ENCODE measurements at places on chromosomes 1 and 21.

GRCh38 chr1:98210064-98210463 lies 289.2 kb upstream of the DPYD start:
- no peak for DNase-seq

DNA sequence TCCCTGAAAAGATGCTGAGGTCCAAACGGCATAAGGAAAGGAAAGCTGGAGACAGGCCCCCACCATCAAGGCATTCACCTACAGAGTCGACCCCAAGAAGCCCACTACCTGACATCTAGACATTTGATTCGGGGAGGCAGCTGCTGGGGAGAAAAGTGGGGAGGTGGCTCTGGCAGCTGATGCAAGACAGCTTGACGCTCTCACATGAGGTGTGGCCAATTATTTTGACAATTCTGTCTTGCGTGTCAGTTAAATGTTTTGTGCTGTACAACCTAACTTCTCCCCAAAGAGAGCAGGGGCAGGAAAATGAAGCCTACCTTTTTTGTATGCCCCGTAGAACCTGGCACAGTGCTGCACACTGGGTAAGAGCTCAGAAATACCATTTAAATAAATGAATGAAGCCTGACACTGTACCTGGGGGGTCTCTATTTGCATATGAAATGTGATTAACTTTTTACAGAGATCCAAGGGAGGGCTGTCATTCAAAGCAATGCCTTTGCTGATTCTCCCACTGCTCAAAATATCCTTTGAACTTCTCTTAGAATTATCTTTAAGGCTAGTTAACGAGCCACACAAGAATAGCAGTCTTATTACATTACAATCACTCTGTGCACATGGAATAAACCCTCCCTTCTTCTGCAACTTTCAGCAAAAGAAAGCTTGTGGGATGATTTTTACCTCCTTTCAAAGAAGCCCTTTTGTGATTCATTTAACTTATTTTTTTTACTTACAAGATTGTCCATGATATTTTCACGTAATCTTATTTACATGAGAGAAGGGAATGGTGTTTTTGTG lies 163.2 kb downstream of the TNR start:
- no peak for DNase-seq

DNA sequence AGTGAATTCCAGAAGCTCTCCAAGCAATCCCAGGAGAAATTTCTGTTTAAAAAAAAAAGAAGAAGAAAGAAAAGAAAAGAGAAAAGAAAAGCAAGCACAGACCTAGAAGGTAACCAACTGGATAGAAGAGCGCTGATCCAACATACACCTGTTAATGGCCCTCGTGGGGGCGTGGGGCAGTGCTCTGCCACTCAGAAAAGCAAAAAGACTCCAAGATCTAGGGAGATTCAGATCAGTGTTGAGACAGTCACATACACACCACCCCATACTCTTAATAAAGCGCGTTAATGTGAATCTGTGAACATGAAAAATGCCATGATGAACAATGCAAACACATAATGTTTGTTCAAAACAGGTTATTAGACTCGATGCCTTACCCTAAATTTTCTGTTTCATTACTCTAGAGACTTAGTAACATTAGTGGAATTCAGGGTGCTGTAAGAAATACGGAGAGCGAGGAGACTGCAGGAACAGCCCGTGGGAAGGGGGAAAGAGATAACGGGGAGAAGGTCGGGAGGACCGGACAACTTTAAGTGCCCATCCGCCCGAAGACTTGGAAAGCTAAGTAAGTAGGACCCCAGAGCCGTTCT lies 406 bp downstream of the NME7 start:
- DNase-seq, result no peak

GRCh38 chr1:207828485-207829158 lies 76.8 kb downstream of the CD46 start:
- no peak for DNase-seq

GRCh38 chr1:199954699-199955098 lies 72.8 kb upstream of the NR5A2 start:
- no peak for DNase-seq

DNA sequence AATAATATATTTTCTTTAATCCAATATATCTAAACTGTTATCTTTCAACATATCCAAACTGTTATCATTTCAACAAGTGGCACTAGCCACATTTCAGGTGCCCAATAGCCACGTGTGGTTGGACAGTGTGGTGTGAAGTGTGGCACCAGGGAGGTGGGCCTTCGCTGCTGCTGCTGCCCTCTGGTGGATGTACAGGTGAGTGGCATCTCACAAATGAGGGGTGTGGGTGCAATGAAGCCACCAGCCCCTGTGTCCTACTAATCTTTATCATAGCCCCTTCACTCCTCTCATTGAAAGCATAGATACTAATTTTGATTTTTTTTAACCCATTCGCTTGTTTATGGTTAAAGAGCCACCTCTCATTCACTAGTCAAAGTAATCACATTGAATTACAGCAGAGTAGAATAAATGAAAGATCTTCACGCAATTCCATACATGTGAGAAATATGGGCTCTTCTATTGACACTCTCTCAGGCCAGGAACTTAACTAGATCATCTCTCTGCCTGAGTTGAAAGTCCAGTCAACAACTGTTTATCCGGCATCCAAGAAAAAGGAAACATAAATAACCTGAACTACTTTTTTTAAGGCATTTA lies 499.2 kb downstream of the OMA1 start:
- DNase-seq, result no peak

GRCh38 chr1:61520401-61520800 lies 204.5 kb downstream of the TM2D1 start:
- no peak for DNase-seq

DNA sequence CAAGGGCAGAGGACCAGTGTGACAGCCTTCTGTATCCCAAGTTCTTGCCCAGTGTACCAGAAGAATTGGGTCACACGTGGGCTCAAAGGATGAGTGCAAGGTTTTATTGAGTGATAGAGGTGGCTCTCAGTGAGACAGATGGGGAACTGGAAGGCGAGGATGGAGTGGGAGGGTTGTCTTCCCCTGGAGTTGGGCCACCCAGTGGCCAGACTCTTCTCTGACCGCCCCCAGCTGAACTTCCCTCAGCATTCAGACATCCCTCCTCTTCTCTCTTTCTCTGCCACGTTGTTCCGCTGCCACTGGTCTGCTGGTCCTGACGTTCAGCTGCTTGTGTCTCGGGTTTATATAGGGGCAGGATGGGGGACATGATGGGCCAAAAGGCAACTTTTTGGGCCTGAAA lies 150.1 kb upstream of the IVNS1ABP start:
- no peak for DNase-seq

- no peak for DNase-seq
These were observed 29.1 kb downstream of the C1orf198 start for GRCh38 chr1:230839173-230839572.

- DNase-seq, result no peak
These were observed 44.0 kb upstream of the DIPK1A start for GRCh38 chr1:93005252-93005598.

- DNase-seq, result no peak
These were observed 28.3 kb upstream of the PKN2 start for GRCh38 chr1:88655685-88656299.

GRCh38 chr1:83997631-83998030 lies 1.3 kb downstream of the TTLL7 start:
- no peak for DNase-seq

DNA sequence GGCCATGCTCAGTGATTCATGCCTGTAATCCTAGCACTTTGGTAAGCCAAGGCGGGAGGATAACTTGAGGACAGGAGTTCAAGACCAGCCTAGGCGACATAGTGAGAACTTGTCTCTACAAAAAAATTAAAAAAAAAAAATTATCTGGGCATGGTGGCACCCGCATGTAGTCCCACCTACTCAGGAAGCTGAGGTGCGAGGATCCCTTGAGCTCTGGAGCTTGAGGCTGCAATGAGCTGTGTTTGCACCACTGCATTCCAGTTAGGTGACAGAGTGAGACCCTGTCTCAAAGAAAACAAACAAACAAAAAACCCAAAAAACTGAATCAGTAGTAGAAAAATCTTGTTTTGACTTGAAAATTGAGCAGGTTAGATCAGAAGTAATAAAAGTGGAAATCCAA lies 67.1 kb upstream of the IPO9 start:
- no peak for DNase-seq

GRCh38 chr1:59005491-59006288 lies 221.8 kb upstream of the JUN start:
- no peak for DNase-seq

DNA sequence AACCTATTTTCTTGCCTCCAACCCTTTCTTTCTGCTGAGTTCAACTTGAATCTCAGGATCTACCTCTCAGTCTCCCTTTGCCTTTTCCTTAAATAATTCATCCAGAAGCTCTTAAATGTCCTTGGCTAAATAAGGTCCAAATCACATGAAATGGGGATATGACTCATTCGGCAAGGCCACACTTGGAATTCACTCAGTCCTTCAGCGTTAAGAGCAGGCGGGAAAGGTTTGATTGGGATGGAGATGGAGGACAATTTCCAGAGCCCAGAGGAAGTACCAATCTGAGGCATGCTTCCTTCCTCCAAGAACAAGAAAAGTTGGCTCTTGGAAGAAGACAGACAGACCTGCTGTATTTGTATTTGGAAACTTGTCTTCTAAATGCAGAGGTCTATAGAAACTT lies 128.5 kb downstream of the PROX1 start:
- no peak for DNase-seq

DNA sequence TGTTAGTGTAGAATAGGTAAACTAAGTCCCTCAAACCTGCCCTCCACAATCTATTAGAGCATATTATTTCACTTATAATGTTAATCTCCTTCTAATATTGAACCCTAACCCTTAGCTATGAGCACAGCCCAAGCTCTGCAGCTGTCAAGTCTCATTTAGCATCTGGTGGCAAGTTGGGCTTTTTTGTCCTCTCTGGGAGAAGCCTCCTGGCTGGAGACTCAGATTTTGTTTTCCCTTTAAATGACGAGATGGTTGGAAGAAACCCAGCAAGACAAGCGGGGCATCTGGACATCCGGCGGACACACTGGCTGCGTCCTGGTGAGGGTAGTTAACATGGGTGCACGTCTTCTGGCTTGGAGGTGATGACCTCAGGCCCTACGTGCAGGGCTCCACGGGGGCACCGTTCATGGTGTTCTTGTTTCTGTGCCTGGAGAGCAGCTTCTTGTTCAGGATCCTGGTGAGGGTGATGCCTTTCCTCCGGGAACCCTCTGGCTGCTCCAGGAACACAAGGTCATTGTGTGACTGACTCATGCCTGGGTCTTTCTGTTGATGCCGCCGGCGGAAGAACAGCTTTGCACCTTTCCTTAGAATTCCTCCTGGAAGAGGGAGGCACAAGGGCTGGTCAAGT lies 9.7 kb upstream of the PRDM15 start:
- no peak for DNase-seq

- DNase-seq, result no peak
These were observed 10.0 kb upstream of the RAB7B start for GRCh38 chr1:206013026-206013795.

GRCh38 chr1:41740630-41741239 lies 178.0 kb downstream of the HIVEP3 start:
- DNase-seq, result no peak

GRCh38 chr1:118185084-118185832 lies at the start of gene SPAG17:
Gene SPAG17 (minus strand): TSS chr1:118185228. CDS start chr1:118185157, 71 bp downstream.
- DNase-seq, result no peak

- DNase-seq, result no peak
These were observed 4.2 kb upstream of the CCT8 start for GRCh38 chr21:29077651-29078090.

DNA sequence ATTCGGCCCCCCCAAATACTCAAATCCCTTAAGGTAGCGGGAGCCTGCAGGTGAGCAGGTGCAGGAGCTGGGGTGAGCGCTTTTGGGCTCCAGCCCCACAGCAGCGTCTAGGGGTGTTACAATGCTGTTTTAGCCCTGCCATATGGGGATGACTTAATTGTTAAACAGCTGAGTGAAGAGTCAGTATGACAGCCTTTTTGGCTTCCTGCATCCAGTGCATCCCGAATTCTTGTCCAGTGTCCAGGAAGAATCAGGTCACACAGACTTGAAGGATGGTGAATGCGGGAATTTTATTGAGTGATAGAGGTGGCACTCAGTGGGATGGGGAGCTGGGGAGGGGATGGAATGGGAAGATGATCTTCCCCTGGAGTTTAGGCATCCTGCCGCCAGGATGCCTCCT lies 30.4 kb upstream of the HHAT start:
- DNase-seq, result no peak

DNA sequence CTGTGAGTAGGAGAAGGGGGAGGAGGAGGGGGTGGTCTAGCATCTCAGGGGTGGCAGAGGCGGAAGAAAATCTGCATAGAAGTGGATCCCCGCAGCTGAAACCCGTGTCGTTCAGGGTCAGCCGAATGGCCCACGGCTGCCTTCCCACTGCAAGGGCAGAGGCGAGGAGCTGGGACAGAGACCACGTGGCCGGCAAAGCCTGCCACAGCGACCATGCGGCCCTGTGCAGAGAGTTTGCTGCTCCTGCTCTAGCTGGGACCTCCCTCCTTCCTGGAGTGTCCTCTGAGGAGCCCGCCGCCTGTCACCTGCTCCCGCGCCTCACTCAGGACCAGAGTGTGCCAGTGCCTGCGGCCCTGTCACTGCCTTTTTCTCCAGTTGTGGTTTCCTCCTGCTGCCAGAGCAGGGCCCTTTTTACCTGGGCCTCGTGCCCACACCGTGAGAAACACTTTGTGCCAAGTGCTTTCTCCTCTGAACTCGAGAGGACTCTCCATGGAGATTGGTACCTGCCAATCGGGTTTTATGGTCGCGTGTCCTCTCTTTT lies 5.4 kb upstream of the TRPM2 start:
- DNase-seq, result no peak

DNA sequence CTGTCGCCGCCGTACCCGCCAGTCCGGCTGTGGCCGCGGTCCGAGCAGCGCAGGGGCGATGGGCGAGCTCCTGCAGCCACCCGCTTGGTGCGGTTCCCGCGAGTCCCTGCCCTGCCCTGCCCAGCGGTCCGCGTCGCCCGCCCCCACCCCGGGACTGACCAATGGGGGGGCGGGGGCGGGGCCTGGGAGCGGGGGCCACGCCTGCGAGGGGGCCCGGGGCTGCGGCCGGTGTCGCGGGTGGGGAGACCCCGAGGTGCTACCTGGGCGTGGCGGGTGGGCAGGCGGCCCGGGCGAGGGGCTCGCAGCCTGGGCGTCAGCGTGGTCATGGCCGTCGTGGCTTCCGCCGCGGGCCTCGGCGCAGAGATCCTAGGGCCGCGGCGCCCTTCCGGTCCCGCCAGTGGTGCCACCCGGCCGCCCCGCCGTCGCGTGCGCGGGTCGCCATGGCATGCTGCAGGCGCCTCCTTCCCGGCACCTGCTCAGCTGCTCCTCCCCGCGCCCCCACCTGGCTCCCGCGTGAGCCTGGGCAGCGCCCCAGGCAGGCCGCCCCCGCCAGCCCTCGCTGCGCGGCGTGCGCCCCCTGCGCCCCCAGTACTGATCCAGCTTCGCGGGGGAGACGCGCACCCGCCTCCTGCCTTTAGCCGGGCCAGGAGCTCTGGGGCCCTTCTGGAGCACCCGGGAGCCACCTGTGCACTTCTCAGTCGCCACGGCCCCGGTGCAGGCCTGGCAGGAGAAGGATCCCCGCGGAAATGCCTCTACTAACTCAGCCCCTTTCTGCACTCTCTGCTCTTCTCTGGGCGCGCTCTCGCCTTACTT lies at the start of gene BMP8B:
BMP8B (minus strand) TSS at position 108 of the 813 bp plus-strand sequence. CDS start 380 bp downstream, outside the sequence.
- no peak for DNase-seq

GRCh38 chr1:231064418-231064817 lies 24.4 kb upstream of the FAM89A start:
- no peak for DNase-seq

Data from stimulated activated CD4-positive, alpha-beta T cell treated with anti-CD3 and anti-CD28 coated beads, Interleukin-1b, Interleukin-23, amount 100 ng/mL, for 1 hour (primary cell).